Melanocyte of skin (primary cell): ENCODE measurements at places on chromosomes 3 and 15. TPM values are rescaled to one million over a fixed set of nuclear protein-coding genes. Genes with fewer than 3 reads are reported as not detected.

The CAND2 gene
- 0.67 and 3.1 TPM in 2 replicates for total RNA-seq

The TMEM266 gene
- 0.34 TPM in 1 of 2 replicates, not detected in the other for total RNA-seq

The RLBP1 gene
- under 0.01 and 1.4 TPM in 2 replicates for total RNA-seq

The ROPN1 gene
- total RNA-seq: 5.3 and 7.1 TPM in 2 replicates

The GOLGA6L4 gene
- total RNA-seq: 0.73 and 1.0 TPM in 2 replicates
